Esophagus squamous epithelium (tissue), 5 donors: ENCODE measurements at places on chromosomes 2 and 18. TPM values are rescaled to one million over a fixed set of nuclear protein-coding genes. Genes with fewer than 3 reads are reported as not detected.

RGPD5 gene
- 3.3 TPM for total RNA-seq

UGT1A4 gene
- 1.1 TPM for total RNA-seq

DNA sequence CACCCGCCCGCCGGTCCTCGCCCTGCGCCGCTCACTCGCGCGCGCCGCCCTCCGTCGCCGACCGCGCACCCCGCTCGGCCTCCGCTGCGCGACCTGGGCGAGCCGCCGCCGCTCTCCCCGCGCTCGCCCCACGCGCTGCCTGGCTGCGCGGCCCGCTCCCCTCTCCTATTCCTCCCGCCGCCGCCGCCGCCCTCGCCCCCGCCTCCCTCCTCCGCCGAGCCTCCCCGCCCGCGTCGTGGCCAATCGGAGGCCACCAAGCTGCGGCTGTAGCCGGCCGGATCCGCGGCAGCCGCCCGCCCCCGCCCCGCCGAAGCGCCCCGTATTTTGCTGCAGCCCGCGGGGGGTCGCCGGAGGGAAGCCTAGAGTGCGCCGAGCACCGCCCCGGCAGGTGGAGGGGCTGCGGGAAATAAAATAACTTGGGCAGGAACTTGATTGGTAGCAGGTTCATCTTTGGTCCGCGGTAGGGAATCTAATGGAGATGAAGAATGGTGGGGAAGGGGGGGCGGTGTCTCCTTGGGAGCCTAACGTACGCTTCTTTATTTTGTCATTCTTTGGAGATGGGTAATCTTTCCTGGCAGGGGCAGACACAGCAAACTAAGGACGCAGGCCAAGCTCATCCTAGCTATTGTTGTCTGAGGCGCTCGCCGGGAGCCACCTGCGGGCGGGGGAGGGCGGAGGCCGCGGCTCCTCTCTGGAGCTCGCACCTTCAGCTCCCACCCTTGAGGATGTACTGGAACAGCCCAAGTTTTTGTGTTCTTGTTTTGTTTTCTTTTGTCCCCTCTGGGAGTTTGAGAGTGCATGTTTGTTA is 1.1 kb upstream of the CDH2 start:
- peaks cover 34% of the 10 kb centered on the region for H3K4me1 ChIP-seq
- DNase-seq = no peak
- H3K4me3 ChIP-seq = peak overlapping the region; percentile 68
- H3K36me3 ChIP-seq = no peaks in the 10 kb centered on the region
- H3K27ac ChIP-seq = no peak overlapping the region

GRCh38 chr2:233100192-233100998 is 40.3 kb downstream of the INPP5D start:
- DNase-seq = no peak
- H3K4me1 ChIP-seq = no peaks in the 10 kb centered on the region
- no peak overlapping the region for H3K27ac ChIP-seq
- no peaks in the 10 kb centered on the region for H3K36me3 ChIP-seq
- H3K4me3 ChIP-seq = no peak overlapping the region
